ENCODE measurements at places on chromosomes 16 and 17.
A peak's percentile ranks its signal among the peaks of the same experiment; 100 is the strongest.

- no peak overlapping the region for H3K27ac ChIP-seq
- no peak for DNase-seq
- H3K4me1 ChIP-seq: no peaks in the 10 kb centered on the region
These were observed 299.7 kb downstream of the C16orf95 start for GRCh38 chr16:87017371-87018012.

GRCh38 chr17:78306913-78307312 is 53.0 kb downstream of the SOCS3 start:
- no peak for DNase-seq
- no peaks in the 10 kb centered on the region for H3K4me1 ChIP-seq
- no peak overlapping the region for H3K27ac ChIP-seq
- no peaks in the 10 kb centered on the region for H3K36me3 ChIP-seq
- H3K4me3 ChIP-seq: no peak overlapping the region

- peaks cover 21% of the 10 kb centered on the region for H3K27me3 ChIP-seq
- H3K27ac ChIP-seq: no peak overlapping the region
- peaks cover 4% of the 10 kb centered on the region for H3K4me1 ChIP-seq
- H3K36me3 ChIP-seq: no peaks in the 10 kb centered on the region
These were observed 8.0 kb downstream of the SPPL2C start for GRCh38 chr17:45852535-45853297.

GRCh38 chr17:75454193-75454592 is 2.2 kb upstream of the TMEM94 start:
- no peak for DNase-seq
- H3K27me3 ChIP-seq: peaks cover 3% of the 10 kb centered on the region

DNA sequence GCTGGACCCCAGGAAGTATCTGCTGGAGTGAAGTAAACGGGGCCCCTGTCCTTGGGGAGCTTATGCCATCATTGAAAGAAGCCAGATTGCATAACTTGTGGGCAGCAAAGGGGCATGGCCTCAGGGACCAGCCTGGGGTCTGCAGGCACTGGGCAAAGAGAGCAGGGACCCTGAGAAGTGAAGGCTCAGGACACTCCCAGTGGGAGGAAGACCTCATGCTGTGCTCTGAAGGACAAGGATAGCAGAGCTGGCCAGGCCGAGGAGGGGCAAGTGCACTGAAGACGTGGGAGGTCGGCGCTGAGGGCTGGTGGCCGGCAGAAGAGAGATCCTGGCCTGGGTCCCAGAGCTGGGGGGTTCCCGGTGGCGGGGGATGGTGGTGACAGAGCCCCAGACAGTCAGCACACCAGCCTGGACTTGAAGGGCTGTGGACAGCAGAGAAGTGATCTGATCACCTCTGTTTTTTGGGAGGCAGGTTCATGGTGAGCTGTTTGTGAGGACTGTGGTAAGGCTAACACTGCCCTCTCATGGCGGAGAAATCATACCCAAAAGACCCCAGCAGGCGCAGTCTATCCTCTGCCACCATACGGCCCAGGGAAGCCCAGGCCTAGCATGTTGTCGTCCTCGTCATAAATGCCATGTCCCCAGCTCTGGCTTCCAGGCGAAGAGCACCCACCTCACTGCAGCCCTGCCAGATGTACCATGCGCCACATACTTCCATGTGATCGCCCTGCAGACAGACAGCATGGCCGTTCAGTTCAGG is 7.1 kb upstream of the CNP start:
- no peak for DNase-seq
- no peak overlapping the region for H3K4me3 ChIP-seq
- H3K27ac ChIP-seq: no peak overlapping the region

- H3K27me3 ChIP-seq: peaks cover 2% of the 10 kb centered on the region
- H3K27ac ChIP-seq: no peak overlapping the region
- H3K36me3 ChIP-seq: peaks cover 9% of the 10 kb centered on the region
- H3K4me3 ChIP-seq: no peak overlapping the region
These were observed 18.1 kb upstream of the RAB11FIP4 start for GRCh38 chr17:31373150-31374093.

DNA sequence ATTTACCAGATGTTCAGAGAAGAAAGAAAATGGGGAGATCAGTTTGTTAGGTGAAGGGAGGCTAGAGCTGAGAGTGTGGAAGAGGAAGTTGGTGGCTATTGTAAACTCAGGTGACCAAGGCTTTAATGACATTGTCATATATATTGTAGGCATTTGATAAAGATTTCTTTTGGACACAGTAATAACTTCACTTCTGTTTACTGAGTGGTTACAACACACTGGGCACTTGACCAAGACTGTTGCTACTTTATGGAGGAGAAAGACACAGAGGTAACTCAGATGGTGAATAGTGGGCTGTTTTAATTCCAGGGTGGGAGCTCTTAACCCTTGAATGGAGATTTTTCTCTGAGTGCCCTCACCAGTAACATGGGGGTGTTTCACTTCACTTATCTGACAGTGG is 46.0 kb downstream of the TNRC6A start:
- DNase-seq: no peak
- no peak overlapping the region for H3K27ac ChIP-seq
- H3K4me3 ChIP-seq: no peak overlapping the region
- H3K36me3 ChIP-seq: no peaks in the 10 kb centered on the region
- no peaks in the 10 kb centered on the region for H3K27me3 ChIP-seq

DNA sequence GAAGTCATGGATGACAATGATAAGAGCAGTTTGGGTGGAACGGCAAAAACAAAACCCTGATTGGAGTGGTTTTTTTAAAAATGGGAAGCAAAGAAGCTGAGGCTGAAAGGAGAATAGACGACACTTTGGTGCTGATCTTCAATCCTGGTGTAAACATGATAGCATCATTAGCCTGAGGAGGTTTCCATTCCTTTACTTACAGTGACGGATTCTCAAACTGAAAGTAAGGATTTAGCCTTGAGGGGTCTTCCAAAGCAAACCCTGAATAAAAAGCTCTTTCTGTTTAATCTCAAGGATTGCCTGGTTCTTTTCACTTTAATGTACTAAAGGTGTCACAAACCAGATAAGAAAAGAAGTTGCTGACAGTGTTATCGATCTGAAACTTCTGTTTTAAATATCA is 69.3 kb downstream of the KCNJ2 start:
- H3K36me3 ChIP-seq: no peaks in the 10 kb centered on the region
- H3K27ac ChIP-seq: no peak overlapping the region
- no peaks in the 10 kb centered on the region for H3K4me1 ChIP-seq
- no peak overlapping the region for H3K4me3 ChIP-seq
- no peaks in the 10 kb centered on the region for H3K27me3 ChIP-seq

DNA sequence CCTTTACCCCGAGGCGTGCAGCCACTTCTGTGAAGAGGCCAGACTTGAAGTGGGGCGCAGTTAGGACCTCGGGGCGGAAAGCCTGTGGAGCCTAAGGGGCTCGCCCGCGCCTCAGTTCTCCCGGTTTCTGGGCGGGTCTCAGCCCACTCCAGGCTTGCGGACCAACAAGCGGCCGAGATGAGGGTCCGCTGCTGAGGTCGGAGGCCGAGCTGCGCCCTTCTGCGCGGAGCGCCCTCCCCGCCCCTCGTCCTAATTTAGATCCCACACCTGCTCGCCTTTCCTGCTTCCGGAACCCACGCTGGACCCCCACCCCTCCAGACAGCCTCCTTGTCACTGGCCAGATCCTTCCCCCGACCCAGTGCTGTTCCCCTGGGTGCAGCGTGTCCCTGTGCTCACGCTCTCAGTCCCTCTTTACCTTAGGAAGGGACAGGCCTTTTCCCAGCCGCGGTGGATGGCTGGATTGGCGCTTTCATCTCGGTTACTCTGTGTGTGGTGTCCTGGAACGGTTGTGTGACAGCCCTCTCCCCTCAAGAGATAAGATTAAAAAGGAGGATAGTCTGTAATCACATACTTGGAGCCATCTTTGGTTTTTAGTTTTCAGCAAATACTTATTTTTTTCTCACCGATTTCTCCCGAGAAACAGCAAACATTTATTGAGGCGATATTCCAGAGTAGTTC is 933 bp upstream of the ATXN7L3 start:
- peaks cover 36% of the 10 kb centered on the region for H3K4me1 ChIP-seq
- peak overlapping the region; percentile 93 for H3K4me3 ChIP-seq
- peaks cover 13% of the 10 kb centered on the region for H3K27me3 ChIP-seq
- DNase-seq: no peak

DNA sequence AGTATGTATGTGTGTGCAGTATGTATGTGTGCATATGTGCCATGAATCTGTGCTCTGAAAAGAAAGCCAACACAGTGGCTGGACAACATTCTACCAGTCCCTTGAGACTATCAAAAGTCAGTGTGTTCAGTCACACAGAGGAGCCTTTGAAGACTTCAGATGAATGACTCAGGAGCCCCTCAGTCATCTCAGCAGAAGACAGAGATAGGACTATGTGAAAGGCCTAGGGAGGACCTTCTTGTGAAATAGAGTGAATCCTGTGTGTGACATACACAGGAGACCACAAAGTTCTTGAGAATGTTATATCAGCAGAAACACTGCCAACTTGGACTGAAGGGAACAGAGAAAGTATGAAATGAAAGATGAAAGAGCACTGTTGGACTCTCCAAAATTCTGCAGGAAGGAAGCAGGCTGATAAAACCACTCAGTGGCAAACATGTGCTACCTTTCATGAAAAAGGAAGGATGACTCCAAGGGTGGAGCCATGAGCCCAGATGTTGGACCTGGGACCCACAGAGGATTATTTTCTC is 108.4 kb downstream of the METRNL start:
- no peak overlapping the region for H3K27ac ChIP-seq
- H3K36me3 ChIP-seq: peaks cover 9% of the 10 kb centered on the region

DNA sequence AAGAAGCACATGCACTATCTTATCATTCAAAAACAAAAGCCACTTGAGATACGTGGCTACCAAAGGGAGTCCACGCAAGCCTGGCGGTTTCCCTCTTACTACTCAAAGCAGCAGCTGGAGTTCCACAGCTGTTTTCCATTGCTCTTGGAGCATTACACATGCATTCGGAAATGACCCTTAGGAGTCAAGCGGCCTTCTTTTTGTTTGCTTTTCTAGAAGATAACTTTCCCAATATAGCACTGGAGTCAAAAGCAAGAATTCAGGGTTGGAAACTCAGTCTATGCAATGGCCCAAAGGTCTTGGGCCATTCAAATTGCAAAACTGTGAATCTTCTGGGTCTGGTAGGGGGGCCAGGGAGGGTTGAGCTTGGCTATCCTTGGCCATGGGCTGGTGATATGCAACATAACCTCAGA is 97.8 kb upstream of the MAF start:
- H3K36me3 ChIP-seq: peaks cover 9% of the 10 kb centered on the region
- no peaks in the 10 kb centered on the region for H3K4me1 ChIP-seq
- H3K27ac ChIP-seq: no peak overlapping the region
- no peak overlapping the region for H3K4me3 ChIP-seq
- DNase-seq: no peak
- peaks cover 5% of the 10 kb centered on the region for H3K27me3 ChIP-seq

GRCh38 chr16:85578599-85578948 is 34.5 kb upstream of the GSE1 start:
- peaks cover 89% of the 10 kb centered on the region for H3K4me1 ChIP-seq
- peak overlapping the region; percentile 21 for H3K27ac ChIP-seq
- H3K27me3 ChIP-seq: peaks cover 11% of the 10 kb centered on the region
- H3K36me3 ChIP-seq: no peaks in the 10 kb centered on the region
- H3K4me3 ChIP-seq: no peak overlapping the region

- H3K27me3 ChIP-seq: no peaks in the 10 kb centered on the region
- H3K27ac ChIP-seq: no peak overlapping the region
- DNase-seq: no peak
- H3K36me3 ChIP-seq: no peaks in the 10 kb centered on the region
These were observed 5.7 kb upstream of the PHAF1 start for GRCh38 chr16:67104061-67104460.

DNA sequence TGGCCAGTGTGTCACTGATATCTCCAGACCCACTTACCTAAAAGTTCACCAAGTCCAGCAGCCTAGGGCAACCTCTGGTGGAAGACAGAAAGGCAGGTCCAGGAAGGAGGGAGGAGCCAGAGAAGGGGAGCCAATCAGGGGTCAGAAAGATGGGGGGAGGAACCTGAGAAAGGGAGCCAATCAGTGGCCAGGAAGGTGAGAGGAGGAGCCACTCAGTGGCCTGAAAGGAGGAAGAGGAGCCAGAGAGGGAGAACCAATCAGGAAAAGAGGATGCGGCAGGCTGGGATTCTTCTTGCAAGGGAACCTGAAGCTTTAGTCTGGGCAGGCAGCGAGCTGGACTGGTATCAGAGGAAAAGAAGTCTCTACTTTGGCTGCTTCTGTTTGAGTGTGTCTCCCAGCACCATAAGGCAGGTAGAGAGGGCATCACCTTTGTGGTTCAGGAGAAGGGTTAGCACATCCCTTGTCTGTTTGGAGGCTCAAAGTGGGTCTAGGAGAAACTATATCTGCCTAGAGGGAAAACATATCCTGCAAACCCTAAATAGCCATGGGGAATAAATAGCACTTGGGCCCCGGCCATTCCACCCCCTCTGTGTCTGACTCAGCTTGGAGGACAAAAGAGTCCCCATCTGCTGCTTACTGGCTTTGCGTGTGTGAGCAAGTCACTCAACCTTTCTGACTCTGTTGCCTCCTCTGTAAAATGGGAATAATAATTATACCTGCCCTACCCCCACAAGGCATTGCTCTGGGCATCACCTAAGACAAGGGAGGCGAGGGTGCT is 43.4 kb upstream of the CRHR1 start:
- H3K27ac ChIP-seq: no peak overlapping the region
- no peaks in the 10 kb centered on the region for H3K36me3 ChIP-seq
- no peaks in the 10 kb centered on the region for H3K4me1 ChIP-seq

DNA sequence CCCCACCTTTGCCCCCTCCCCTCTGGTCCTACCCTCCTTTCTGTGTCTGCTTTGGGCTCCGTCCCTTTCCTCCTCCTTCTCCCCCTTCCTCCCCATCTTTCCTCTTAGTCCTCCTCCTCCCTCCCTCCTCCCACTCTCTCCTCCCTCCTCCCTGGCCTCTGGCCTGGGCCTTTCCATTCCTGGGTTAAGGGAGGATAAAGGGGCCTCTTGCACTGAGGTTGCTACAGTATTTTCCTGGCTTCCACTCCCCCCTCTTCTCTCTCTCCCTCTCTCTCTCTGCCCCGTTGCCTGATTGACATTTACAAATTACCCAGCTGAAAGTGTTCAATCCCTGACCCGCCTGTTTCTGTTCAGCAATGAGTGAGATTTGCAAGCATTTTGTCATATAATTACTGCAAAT is 44.0 kb downstream of the MRM1 start:
- DNase-seq: no peak
- no peak overlapping the region for H3K27ac ChIP-seq
- no peak overlapping the region for H3K4me3 ChIP-seq
- no peaks in the 10 kb centered on the region for H3K36me3 ChIP-seq
- peaks cover 13% of the 10 kb centered on the region for H3K4me1 ChIP-seq

GRCh38 chr16:2471016-2471652 is at the start of gene NTN3:
Gene NTN3, plus strand, starts transcription at chr16:2471297. Its CDS starts 405 bp downstream, at chr16:2471702.
- H3K4me3 ChIP-seq: no peak within 1 kb of the TSS
- H3K36me3 ChIP-seq: no peaks in the 10 kb centered on the region
- DNase-seq: no peak
- H3K27ac ChIP-seq: no peak within 1 kb of the TSS

- H3K27me3 ChIP-seq: peaks cover 34% of the 10 kb centered on the region
- no peak for DNase-seq
- H3K4me3 ChIP-seq: peak overlapping the region; percentile 76
- H3K27ac ChIP-seq: peak overlapping the region; percentile 88
- peaks cover 22% of the 10 kb centered on the region for H3K36me3 ChIP-seq
These were observed 11.5 kb downstream of the LITAF start for GRCh38 chr16:11575223-11575589.
